ENCODE measurements at places on chromosomes 1 and 21.

DNA sequence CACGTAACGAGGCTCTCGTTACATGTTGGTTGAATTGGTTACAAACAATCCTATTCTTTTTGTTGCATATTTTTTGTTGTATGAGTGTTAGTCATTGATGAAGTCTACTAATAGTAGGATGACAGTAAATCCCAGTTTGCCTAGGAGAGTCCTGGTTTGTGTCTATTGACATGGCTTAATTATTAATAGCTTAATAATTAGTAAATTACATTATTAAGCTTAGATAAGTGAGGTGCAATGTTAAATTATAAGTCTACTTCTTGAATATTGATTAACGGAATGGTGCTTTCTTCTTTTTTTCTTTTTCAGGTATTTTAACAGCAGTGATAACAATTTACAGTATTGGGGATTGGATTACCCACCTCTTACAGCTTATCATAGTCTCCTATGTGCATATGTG, 34.5 kb downstream of the ALG6 start:
- DNase-seq, result no peak

DNA sequence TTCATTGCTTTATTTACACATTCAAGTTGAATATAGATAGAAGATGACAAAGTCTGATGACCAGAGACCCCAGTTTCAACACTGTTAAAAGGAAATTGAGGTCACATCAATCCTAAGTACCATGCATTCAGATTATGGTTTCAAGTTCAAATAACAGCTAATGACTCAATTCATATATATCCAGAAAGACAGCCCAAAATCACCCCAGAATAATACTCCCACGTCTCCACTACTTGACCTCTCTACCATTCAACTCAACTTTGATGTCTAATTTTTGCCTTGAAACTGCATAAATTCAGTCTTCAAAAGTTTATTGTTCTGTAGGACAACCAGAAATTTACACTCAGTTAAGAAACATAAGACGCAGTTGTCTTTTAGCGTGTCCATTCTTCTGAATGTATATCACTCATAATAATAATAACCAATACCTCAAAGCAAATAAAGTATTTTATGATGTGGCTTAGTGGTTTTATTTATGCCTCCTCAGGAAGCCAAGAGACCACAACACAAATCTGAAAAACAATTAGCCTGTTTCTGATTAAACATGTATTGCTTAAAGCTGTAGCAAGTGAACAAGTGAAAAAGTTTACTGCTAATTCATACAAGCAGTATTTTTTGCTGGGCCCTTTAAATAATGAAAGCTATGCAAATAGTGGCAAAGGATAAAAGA, 569.0 kb downstream of the LTN1 start:
- no peak for DNase-seq

- DNase-seq, result no peak
Measured at GRCh38 chr21:42212266-42212665, 6.7 kb upstream of the ABCG1 start.

DNA sequence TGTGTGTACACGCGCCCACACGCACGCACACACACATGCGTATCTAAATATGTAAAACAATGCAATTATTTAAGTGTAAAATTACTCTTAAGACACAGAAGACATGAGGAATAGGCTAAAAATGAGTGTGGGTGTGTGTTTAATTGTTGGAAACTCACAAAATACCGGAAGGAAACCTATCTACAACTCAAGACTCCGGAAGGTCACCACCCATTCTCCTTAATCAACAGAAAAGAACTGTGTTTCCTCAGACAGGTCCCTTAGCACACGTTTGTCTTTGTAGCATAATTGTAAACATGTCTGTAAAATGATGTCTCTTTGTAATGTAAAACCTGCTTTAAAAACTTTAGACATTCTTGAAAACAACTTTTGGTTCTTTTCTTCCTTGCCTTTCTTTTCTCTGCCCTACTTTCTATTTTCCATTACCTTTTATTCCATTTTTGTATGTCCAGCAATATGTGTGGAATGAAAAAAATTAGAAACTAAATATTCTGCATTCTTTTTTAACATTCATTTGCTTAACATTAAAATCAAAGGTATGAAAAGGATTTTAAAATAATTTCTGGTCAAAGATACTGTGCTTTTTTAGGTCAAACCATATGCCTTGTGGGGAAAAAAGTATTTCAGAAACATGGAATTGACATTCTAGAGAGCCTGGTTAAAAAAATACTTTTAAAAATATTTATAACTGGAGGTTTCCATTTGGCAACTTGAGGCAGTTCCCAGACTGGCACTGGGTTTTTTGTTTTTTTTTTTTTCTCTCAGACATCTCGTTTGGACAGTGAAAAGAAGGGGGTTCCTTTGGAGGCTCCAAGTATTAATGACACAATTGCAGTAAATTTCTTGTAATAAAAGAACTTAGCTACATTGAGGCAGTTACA, 46.2 kb downstream of the ATP5PF start:
- DNase-seq, result no peak

DNA sequence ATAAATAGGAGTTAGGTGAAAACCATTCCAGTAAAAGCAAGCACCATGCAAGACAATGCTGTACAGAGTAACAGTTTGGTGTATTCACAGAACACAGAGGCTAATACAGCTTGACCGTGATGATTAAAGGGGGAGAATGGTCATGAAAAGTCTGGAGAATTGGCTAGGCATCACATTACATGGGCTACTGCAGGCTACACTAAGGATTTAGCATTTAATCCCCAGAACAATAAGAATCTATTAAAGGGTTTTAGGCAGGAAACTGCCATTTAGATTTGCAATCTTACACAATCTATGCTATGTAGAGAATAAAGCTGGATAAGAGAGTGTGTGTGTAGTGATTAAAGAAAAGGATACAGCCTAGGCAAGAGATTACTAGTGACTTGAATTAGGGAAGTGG, 30.6 kb downstream of the HFM1 start:
- DNase-seq, result no peak

DNA sequence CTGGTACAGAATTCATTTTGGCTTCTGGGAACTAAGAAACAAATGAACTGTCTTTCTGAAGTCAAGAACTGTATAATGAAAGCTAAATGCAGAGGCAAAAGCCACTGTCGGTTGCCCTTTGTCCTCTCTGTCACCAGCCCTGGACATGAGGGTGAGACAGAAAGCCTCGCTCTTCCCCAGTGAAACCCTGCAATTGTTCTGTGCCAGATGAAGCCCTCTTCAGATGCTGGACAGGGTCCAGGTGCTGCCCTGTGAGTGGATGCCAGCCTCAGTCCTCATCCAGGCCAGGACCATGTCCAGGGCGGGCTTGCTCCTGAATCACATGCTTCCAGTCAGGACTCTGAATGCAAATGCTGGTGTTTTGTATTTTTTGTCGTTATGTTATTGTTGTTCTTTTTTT, 138.7 kb downstream of the RUNX1 start:
- DNase-seq, result no peak

- DNase-seq, result no peak
Measured at GRCh38 chr1:12100071-12100470, 37.0 kb downstream of the TNFRSF8 start.

DNA sequence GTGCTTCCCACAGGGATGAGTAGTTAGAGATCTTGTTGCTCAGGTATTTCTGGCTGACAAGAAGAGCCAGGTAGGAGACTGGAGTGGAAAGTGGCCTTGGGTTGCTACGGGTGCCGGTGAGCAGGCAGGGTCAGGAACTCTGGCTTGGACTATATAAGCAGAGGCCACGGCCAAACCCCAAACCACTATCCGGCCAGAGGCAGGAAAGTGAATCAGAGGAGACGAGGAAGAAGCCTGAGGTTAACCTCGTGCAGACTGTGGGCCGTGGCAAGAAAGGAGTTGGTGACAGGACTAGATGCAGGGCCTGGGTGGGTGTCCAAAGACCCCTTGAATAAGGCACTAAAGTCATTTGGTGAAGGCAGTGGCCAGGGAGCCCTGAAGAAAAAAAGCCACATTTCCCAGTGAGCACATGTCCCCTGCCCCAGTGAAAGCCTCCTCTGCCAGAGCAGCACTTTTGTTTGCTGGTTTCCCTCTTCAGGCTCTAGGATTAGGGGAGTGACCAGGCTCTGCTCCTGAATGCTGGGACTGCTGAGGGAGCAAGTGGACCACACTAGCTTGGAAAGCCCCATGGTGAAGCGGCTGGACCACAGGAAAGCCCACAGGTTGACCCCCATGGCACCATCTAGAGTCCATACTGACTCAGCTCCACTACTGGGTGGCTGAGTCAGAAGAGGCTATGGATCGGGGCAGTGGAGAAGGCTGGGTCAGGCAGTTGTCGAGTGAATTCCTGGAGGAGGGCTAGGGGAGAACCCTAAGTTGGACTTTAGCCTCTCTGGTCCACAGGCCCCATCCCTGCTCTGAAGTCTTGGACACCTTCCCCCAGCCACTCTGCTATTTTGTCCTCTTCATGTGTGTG, 23.4 kb downstream of the CSF1 start:
- no peak for DNase-seq

DNA sequence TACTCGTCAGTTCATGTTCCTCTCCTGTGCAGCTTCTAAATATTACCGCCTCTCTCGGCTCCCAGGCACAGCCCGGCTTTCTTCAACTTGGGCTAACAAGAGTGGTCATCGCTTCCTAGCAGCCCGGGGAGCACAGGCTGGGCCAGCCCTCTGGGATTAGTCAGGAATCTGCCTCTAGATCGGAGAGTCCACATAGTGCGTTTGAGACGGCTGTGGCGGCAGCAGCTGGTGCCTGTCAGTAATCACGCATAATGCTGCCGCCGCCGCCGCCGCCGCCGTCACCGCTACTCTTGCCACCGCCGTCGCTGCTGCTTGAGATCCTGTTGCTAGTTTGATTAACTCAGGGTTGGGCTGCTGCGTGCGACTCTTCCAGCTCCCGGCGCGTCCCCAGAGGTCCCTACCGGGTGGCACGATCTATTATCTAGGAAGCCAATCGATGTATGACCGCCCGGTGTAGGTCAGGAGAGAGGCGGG, at the start of gene RXRG:
TSS of gene RXRG (minus strand) at position 230 of the 474 bp plus-strand sequence. CDS start 233 bp downstream, outside the sequence.
- no peak for DNase-seq

- DNase-seq, result no peak
Measured at GRCh38 chr1:213389061-213389581, 338.1 kb downstream of the RPS6KC1 start.

DNA sequence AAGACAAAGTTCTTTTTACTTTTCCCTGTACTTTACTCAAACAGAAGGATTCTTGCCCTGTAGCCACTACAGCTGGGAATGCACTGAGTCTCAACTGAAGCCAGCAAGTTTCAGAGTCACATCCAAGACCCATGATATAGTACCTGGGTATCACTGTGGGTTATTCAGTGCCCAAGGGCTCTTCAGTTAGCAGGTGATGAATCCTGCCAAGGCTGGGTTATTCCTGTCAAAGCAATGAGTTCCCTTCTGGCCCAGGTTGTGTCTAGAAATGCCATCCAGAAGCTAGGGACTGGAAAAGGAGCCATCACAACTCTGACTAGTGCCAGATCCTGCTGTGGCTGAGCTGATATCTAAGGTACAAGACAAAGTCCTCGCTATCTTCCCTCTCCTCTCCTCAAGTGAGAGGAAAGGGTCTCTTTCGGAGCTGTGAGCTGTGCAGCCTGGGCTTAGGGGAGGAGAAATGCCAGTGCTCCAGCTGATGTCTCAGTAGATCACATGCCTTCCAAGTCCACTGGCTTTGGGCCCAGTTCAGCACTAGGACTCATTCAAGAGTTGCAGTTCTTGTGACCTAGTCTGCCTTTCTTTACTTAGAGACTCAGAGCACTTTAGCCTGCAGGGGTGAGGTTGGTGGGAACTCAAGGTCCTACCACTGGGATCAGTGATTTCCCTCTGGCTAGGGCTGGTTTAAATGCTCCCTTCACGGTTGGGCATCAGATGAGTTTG, 369.4 kb downstream of the TBX15 start:
- no peak for DNase-seq

- DNase-seq, result peak; percentile 58
Measured at GRCh38 chr1:179080866-179081686, 794 bp upstream of the TOR3A start.

DNA sequence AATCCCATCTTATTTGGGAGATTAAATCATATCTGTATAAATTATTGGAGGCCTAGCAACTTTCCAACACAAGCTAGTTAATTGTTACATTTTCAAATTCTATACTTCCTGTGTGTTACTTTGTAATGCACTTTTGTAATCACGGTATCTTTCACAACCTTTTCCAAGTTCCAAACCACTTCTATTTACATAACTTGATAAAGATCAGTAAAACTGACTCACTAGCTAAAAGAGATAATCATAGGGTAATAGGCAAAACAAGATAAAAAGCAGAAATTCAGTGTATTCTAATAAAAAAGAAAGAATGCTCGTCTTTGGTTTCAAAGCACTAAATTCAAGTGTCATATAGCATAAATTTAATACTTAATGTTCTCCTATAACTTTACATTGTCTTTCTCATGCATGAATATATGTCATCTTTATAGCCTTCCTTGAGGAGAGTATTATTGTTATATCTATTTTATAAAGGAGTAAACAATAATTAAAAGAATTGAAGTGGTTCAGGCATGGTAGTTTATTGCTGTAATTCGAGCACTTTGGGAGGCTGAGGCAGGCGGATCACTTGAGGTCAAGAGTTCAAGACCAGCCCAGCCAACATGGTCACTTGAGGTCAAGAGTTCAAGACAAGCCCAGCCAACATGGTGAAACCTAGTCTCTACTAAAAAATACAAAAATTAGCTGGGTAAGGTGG, 66.4 kb downstream of the RGS13 start:
- DNase-seq, result no peak

GRCh38 chr1:78722521-78722920, 72.9 kb downstream of the IFI44 start:
- DNase-seq, result no peak

DNA sequence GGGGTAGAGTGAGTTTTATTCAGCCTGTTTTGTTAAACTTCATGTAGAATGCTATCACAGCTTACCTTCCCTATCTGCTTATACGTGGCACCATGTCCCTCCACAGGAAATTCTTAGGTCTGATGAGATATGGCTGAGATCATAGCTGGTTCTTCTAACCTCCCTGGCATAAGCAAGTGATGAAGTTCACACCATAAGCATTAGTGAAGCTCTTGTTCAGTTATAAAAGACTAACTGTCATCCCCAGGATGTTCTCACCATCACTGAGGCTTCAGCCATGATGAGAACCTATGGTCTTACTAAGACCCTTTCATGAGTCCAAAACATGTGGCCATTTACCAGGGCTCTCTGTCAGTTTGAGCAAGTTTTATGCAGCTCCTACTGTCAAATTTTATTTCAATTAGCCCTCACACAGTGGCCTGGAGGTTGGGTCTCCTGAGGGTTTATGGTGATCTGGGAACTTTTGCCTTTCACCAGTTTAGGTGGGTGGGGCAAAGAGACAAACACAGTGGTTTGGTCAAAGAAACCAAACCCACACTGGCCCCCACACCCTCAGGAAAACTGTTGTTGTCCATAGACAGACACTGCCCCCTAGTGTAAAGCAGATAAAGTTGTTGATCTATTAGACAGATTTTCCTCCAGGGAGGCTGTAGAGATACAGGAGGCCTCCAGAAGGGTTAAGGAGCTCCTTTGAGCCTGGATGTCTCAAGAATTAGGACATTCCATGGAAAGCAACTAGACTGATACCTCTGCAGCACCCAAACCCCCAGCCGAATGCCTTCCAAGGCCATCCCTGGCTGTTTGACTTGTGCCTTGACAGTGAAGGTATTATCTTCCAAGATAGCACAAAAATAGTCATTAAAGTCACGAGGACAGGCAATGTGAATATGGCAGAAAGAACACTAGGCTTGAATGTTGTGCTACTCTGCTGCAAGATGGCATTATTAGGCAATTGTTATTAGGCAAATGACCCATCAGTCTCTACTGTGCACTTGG, 5.0 kb downstream of the SLC22A15 start:
- no peak for DNase-seq

- no peak for DNase-seq
Measured at GRCh38 chr1:78155121-78155520, 109.4 kb downstream of the GIPC2 start.
